NCI-H1048 (cell line): ENCODE measurements at places on chromosomes 7 and 10.

DNA sequence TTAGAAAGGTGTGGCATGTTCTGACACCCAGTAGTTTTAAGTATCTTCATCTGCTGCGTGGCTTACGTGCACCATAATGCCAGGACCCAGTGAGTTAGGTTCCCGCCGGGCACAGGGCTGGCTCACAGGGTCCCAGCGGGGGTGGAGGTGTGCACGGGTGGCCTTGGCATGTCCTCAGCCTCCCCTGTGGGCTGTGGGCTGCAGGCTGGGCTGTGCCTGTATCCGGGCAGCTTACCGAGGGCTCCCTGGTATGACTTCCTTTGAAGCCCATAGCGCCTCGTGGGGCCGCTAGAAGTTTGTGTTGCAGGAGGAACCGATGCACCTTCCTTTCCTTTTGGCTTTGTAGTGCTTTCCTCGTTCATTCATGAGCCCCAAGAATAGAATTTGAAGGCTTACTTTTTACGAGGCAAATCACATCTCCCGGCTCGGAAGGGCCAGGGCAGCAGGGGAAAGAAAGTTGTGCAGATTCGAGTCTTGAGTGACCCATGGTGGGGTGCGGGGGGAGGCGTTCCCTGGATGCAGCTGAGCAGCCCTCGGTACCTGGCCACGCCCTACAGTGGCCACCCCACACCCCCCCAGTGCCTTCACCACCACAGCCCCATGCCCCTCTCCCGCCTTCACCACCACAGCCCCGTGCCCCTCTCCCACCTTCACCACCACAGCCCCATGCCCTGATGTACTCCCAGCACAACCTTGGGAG, 113.2 kb downstream of the WDR37 start:
- DNase-seq, result no peak

GRCh38 chr10:122143238-122143841, 127.8 kb upstream of the BTBD16 start:
- no peak for DNase-seq

- no peak for DNase-seq
Measured at GRCh38 chr7:71783779-71784178, 628.4 kb downstream of the CALN1 start.

- DNase-seq, result no peak
Measured at GRCh38 chr10:108561649-108562048, 1361.7 kb downstream of the XPNPEP1 start.

GRCh38 chr10:61688551-61689308, 26.0 kb downstream of the CABCOCO1 start:
- no peak for DNase-seq

GRCh38 chr7:28037220-28038010, 143.2 kb downstream of the JAZF1 start:
- no peak for DNase-seq

GRCh38 chr10:128865436-128866195, 601.4 kb upstream of the MGMT start:
- no peak for DNase-seq

GRCh38 chr10:42367532-42368230, 270.7 kb downstream of the ZNF33B start:
- DNase-seq, result no peak
